Right lung (tissue), 10 donors: ENCODE measurements at places on chromosomes 6 and 20. TPM values are rescaled to one million over a fixed set of nuclear protein-coding genes. Genes with fewer than 3 reads are reported as not detected.

GRCh38 chr20:12051206-12052163 is 133.8 kb downstream of the BTBD3 start:
- DNase-seq, result no peak

DNA sequence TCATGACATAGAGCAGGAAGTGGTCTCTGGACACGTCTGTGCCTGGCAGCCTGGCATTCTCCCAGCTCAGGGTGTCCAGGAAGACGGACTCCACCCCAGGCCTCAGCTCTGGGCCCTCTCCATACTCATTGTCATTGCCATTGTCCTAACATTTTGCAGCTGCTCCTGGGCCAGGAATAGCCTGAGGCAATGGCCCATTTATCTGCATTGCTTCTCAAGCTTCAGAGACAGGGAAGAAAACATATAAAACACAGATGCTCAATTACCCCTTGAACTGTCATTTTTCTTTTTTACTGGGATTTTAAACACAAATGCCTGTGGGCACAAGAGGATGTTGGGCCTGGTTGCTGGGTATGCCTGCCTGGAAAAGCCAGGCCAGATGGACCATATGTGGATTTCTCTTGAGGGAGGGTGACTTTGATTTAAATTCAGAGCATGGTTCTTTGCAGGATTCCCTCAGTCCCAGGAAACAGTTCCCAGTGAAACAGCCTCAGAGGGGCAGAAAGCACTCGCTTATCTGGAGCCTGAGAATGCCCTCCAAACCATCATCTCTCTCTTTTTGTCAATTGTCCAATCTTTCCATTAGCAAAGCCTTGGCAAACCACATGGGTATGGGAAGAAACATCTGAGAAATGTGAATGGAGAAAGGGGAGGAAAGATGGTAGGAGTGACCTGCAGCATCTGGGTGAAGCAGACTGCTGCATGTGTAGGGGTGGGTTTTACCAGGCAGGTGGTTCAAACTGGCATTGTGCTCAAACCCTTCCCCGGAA is 17.9 kb downstream of the LAMP5 start:
- no peak for DNase-seq

DNA sequence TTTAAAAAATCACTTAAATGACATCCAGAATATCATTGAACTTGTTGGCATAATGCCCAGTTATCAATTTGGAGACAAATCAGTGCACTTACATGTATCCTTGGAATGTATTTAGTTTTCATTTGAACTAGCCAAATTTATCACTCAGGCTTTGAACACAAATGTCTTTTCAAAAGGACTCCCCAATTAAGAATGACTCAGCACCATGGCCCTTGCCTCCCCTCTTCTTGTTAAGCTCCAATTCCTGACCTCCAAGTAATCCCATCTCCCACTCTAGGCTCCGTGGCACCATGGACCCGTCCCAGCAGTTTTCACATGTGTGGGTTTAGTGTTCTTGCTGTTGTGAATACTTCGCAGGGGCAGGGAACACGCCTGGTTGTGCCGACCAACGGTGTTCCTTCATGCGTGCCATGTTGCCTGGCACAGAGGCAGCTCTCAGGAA is 2.7 kb downstream of the AKAP12 start:
- DNase-seq, result no peak

The CENPB gene
- 55.7 TPM for polyA plus RNA-seq

GRCh38 chr6:21187485-21187884 is 406.1 kb upstream of the SOX4 start:
- no peak for DNase-seq

GRCh38 chr6:107661291-107661690 is 162.8 kb downstream of the SCML4 start:
- no peak for DNase-seq

GRCh38 chr6:5338177-5338960 is 77.1 kb downstream of the FARS2 start:
- no peak for DNase-seq

The GINS1 gene
- 19.9 TPM for polyA plus RNA-seq

GRCh38 chr6:29845405-29846006 is 17.9 kb downstream of the HLA-G start:
- DNase-seq, result no peak
